ENCODE measurements at places on chromosomes 5 and 9.

DNA sequence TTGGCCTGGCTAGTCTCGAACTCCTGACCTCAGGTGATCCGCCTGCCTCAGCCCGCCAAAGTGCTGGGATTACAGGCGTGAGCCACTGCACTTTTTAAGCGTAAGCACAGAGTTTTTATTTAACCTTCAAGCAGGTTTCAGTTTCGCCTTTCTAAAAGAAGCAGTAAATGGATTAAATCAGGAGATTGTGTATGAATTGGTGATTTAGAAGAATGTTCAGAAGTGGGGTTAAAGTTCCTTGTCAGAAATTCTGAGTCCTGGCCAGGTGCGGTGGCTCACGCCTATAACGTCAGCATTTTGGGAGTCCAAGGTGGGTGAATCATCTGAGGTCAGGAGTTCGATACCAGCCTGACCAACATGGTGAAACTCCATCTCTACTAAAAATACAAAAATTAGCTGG is 12.2 kb downstream of the HSPA4 start:
- no peak for DNase-seq

DNA sequence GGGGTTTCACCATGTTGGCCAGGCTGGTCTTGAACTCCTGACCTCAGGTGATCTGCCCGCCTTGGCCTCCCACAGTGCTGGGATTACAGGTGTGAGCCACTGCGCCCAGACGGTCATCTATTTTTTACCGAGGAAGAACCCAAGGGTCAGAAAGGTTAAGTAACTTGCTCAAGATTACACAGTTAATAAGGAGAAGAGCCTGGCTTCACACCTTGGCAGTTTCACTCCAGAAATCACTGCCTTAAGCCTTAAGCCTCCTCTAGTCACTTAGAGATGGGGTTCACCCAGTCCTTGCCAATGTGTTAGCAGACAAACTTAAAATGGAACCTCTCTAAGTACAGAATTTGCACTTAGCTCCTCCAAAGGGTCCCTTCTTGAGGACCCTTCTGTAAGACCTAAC is 116.3 kb downstream of the PTTG1 start:
- DNase-seq: no peak

DNA sequence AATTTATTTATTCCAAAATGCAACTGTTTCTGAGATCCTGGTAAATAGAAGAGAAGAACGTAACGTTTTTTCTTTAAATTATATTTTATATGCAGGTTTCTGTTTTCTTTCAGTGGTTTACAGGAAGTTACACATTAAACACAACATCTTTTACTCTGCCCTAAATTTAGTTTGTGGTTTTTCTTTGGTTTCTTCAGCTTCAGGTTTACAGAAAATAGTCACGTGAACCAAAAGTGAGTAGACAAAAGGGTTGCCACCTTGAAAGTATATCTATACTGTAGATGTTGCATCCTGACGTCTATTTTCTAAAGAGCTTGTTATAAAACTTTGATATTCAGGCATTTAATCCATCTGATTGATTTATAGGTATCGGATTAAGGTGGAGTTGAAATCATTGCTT is 1236.6 kb downstream of the MAT2B start:
- no peak for DNase-seq

DNA sequence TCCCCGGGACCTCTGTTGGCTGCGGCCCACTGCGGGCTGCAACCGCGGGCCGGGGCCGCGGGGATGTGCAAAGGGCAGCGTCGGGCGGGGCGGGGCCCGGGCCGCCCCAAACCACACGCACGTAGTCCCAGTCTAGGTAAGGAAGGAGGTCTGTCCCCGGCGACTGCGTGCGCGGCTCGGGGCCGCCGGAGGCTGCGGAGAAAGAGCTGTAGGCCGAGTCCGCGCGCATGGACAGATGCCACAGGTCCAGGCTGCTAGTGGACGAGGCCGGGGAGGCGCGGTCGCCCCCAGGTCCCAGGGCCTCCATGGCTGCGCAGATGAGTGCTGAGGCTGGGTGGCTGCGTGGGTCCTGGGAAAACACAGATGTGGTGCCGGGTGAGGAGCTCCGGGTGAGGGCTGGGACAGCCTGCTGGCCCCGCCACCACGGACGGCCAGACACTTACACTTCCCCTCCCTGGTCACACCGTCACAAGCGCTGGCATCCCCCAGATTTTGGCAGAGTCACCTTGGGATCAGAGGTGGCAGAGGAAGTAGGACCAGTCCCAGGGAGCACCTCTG is 4.5 kb downstream of the SHROOM1 start:
- no peak for DNase-seq
